ENCODE measurements at places on chromosomes 12 and 14.
A peak's percentile ranks its signal among the peaks of the same experiment; 100 is the strongest.

GRCh38 chr12:31570880-31571279 lies 20.1 kb downstream of the DENND5B start:
- no peak for DNase-seq

DNA sequence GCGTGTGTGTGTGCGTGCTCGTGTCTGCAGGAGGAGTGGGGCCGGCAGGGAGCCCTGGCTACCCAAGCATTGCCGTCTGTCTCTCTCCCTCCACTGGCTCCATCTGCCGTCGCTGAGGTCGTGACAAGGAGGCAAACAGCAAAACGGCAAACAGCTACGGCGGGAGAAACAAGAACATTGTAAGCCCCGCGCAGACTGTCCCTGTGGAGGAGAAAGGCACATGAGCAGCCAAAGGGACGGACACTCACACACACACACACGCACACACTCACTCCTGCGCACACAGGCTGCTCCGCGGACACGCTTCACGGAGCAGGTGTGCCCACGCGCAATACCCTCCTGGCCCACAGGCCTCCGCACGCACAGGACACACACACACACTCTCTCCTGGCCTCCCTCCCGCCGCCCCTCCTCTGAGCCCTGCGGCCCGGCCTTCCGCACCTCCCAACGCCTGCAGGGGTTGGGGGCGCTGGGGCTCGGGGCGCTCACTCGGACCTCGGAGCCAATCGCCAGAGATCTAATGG lies 905 bp downstream of the CISTR start:
- DNase-seq = no peak

DNA sequence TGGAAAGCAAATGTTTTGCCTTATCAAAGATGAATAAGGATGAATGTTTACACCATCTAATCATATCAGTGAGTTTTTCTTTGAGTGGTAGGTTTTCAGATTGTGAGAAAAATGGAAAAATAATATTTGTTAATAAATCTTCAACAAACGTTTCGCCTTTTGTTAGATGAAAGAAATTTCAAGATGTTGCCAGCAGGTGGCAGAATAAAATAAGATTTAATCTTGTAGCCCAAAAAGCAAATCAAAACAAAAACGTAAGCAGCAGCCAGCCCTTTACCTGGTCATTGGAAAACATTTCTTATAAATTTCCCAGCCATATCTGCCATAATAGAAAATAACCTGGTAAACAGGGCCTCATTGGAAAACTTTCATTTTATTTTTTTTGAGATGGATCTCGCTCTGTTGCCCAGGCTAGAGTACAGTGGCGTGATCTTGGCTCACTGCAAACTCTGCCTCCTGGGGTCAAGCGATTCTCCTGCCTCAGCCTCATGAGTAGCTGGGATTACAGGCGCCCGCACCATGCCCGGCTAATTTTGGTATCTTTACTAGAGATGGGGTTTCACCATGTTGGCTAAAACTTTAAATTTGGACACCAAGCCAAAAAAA lies 15.4 kb upstream of the TMEM120B start:
- DNase-seq = peak; percentile 79

- DNase-seq = no peak
Observed at GRCh38 chr12:29148596-29148910, 525 bp upstream of the FAR2 start.

DNA sequence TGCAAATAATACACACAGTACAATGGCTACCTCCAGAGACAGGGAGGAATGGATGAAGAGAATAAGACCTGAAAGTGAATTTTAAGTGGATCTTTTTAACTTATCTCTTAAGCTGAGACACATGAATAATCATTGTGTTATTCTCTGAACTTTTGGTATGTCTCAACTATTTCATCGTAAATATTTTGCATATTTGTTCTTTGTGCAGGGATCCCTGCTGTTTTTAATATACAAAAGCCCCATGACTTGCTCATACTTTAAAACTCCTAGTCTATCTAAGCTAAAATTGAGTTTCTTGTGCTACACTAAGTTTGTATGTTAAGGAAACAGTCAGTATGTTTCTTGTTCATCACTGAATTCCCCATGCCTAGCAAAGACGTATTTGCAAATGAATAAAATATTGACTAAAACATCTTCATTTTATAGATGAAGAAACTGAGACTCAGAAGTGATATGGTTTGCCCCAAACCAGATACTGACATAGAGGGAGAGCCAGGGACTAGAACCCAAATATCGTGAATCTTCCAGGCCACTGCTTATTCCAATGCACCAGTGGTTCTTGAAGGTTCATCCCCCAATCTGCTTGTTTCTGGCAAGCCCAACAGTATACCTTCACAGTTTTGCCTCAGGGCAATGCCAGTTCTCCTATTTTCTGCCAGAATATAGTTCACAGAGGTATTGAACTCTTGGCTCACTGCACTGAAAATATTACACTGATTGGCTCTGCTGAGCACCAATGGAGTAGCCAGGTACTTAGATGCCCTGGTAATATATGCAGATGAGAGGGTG lies 356.9 kb downstream of the MED13L start:
- DNase-seq = no peak

DNA sequence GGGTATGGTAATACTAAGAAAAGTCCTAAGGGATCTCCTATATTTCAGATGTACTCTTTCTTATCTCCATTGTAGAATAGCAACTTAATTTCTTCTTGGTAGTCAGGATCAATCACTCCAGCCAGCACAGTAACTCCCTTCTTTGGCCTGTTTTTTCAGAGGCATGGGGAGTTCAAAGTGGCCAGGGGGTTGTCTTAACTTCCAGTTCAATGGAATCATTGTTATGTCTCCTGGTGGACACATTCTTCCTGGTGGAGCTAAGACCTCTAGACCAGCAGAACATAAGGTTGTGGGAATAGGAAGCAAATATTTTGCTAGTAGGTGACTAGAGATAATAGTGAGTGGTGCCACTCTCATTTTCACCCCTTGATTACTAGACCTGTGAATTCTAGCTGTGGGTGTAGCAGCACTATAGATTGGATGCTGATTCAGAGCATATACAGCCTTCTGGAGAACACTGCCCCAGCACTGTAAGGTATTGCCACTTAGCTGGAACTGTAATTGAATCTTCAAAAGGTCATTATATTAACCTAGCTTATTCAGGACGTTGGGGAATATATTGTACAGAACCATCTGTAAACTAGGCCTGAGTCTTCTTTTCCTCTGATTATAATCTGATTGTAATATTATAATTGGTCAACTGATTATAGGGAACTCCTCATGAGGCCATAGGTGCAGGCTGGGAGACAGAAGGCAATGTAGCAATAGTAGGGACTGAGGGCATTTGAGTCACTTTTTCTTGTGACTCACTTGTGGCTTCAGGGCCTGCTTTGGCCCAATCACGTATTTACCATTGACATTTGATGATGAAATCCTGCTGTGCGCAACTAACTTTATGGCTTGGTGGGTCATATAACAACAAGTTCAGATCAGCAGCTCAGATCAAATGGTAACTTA lies 60.2 kb upstream of the ATP2B1 start:
- DNase-seq = peak; percentile 66

DNA sequence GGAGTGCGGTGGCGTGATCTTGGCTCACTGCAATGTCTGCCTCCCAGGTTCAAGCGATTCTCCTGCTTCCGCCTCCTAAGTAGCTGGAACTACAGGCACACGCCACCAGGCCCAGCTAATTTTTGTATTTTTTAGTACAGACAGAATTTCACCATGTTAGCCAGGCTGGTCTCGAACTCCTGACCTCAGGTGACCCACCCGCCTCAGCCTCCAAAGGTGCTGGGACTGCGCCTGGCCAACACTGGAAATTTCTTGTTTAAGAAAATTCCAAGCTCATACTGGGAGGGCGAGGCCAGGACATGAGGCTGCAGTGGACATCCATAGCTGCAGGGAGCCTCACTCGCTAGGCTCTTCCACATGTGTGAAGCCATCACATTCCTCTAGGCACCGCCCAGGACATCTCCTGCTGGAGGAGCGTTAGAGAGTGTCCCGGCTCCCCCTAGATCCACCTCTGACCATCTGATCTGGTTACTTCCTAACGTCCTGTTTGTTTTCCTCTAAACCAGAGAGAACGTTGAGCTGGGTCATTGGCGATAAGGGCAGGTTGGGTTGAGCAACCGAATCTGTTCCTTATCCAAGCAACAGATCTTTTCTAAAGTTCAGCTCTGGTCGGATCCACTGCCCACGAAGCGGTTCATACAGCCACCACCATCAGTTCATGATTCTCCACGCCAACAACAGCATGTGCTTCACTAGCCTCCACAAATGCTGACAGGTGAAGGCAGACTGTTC lies 108.2 kb upstream of the MED13L start:
- no peak for DNase-seq

DNA sequence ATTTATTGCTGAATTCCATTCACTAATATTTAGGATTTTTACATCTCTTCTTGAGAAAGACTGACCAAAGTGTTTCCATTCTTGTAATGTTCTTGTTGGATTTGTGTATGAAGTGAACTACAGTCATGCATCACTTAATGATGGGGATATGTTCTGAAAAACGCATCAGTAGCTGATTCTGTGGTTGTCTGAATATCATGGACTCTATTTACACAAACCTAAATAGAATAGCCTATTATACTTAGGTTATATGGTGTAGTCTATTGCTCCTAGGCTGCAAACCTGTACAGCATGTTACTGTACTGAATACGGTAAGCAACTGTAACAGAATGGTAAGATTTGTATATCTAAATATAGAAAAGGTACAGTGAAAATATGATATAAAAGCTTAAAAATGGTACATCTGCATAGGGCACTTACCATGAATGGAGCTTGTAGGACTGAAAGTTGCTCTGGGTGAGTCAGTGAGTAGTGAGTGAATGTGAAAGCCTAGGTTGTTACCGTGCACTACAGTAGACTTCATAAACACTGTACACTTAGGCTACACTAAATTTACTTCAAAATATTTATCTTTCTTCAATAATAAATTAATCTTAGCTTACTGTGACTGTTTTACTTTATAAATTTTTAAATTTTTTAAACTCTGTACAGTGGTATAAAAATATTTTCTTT lies 27.6 kb upstream of the P2RX4 start:
- DNase-seq = no peak

DNA sequence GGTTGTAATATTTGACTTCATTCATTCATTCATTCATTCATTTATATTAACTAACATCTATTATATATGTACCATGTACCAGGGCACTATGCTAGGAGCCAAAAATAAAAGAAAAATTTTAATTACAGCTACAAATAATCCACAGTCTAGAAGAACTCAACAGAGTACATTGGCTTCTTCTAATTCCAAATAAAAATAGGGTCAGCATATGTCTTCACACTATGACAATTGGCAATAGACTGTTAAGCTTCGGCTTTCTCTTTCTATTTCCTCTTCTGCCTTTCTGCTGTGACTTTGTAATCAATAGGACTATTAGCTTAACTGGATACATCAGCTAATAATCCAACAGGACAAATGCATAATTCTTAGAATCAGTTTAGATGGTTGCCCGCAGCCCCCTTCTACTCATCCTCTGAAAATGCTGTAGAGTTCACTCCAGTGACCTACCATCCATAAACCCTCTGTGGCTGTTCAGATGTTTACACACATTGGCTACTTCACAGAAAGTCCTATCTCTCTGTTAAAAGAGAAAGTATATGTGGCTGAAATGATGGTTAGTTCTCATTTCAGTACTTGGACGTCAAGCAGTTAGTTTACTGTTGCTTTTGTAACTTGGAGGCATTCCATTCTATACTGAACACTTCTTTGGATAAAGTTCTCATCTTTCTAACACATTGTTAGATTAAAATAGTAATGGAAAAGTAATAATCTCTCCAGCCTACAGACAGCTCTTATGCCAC lies 445.5 kb upstream of the GARIN6 start:
- no peak for DNase-seq

GRCh38 chr12:103909811-103910210 lies 20.4 kb upstream of the HSP90B1 start:
- peak; percentile 71 for DNase-seq

- DNase-seq = no peak
Observed at GRCh38 chr14:84454114-84454513, 1075.8 kb upstream of the FLRT2 start.

GRCh38 chr12:95231190-95231589 lies 13.6 kb downstream of the VEZT start:
- DNase-seq = no peak

DNA sequence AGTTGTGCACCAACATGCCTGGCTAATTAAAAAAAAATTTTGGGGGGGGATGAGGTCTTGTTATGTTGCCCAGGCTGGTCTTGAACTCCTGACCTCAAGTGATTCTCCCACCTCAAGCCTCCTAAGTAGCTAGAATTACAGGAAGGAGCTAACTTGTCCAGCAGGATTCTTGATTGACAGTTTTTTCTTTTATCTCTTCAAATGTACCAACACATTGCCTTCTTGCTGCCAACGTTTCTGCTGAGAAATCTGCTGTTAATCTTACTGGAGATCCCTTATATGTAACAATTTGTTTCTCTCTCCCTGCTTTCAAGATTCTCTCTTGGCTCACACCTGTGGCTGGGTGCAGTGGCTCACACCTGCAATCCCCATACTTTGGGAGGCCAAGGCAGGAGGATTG lies 22.4 kb upstream of the MARK3 start:
- peak; percentile 30 for DNase-seq

GRCh38 chr12:114697741-114698565 lies 14.0 kb upstream of the TBX3 start:
- no peak for DNase-seq

DNA sequence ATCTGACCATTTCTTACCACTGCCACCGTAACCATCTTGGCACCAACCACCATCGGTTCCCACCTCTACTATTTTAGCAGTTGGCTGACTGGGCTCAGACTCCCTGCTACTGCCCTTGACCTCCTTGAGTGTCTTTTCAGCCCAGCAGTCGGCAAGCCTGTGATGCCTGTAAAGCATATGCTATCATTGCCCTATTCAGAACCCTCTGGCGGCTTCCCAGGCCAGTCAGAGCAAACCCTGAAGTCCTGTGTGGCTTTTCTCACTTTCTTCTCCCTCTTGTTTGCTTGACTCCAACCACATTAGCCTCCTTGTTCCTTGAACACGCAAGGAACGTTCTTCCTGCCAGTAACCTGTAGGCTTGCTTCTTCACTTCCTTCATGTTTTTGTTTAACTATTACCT lies 6.2 kb downstream of the IRAK3 start:
- no peak for DNase-seq

- DNase-seq = no peak
Observed at GRCh38 chr14:106396999-106397398, 870.6 kb downstream of the TMEM121 start.

GRCh38 chr14:101409006-101409543 lies 152.2 kb upstream of the DIO3 start:
- DNase-seq = no peak

Measured in T47D (cell line).